ENCODE measurements at places on chromosomes 7 and 10. TPM values are rescaled to one million over a fixed set of nuclear protein-coding genes. Genes with fewer than 3 reads are reported as not detected.

Gene VPS37D
- total RNA-seq = 1.5 TPM

Gene RBM33
- total RNA-seq = 66.5 TPM

Gene KAZALD1
- total RNA-seq = 17.6 TPM

Gene VWC2
- not detected for total RNA-seq

Gene NUP205
- total RNA-seq = 33.9 TPM

Gene NXPH1
- not detected for total RNA-seq

Gene LRRD1
- total RNA-seq = not detected

Gene PRSS37
- not detected for total RNA-seq

All from aorta (tissue), 5 donors.